Upper lobe of right lung (tissue), 1 donor: ENCODE measurements at places on chromosomes 3 and 15. TPM values are rescaled to one million over a fixed set of nuclear protein-coding genes. Genes with fewer than 3 reads are reported as not detected.
A peak's percentile ranks its signal among the peaks of the same experiment; 100 is the strongest.

GRCh38 chr15:70436428-70436827, 326.9 kb downstream of the UACA start:
- no peak for DNase-seq

The AMIGO3 gene
- 0.26 TPM for total RNA-seq

DNA sequence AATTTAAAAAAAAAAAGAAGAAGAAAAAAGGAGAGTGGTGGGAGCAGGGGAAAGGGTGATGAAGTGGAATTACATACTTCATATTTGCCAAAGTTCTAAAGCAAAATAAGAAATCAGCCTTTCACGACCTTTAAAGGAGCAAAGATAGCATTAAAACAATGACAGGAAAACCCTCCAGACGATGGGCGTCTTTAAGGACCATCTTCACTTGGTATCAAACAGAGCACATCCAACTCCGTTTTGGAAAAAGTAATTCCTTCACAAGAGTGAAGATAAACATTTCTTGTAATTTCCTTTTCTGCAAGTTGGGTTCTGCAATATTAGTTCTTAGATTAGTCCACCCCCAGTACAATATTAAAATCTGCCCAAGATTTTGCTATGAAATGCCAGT, 32.8 kb downstream of the FRMD4B start:
- no peak for DNase-seq

- no peak for DNase-seq
Observed at GRCh38 chr3:190286014-190286413, 36.2 kb downstream of the CLDN1 start.

DNA sequence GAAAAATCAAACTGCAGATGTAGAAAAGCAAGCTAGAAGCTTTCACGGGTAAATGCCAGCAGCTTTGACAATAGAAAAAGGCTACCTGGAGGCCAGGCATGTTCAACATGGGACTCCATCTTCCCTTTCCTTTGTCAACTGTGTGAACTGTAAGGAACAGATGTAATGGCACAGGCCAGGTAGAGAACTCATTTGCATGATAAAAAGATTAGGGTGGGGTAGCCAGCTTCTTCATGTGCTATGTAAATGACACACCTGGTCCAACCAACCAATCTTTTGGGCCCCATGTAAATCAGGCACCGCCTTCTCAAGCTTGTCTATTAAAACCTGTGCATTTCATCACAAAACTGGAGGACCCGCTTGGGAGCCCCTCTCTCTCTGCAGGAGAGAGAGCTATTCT, 686.5 kb upstream of the GOLIM4 start:
- no peak for DNase-seq

- DNase-seq, result no peak
Observed at GRCh38 chr3:18580268-18580667, 155.1 kb upstream of the SATB1 start.

DNA sequence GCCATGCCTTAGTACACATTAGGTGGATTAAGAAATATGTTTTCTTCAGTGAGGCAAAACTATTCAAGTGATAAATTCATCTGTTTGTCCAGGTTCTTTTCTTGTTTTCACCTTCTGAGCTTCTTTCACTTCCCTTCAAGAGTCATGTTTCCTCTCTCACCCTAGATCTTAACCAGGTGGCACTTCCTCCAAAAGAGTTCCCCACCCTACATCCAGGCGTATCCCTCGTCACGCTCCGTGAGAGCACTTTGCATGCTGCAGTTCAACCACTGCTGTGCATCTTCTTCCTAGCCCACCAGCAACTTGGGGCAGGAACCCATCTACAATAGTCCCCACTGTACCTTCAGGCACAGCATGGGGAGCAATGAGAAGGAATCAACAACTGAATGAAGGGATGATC, 28.9 kb downstream of the OSBPL10 start:
- no peak for DNase-seq

- DNase-seq, result no peak
Observed at GRCh38 chr3:152048831-152049230, 175.4 kb downstream of the SUCNR1 start.

GRCh38 chr3:126134219-126134975, 46.0 kb downstream of the ALDH1L1 start:
- DNase-seq, result peak; percentile 71

DNA sequence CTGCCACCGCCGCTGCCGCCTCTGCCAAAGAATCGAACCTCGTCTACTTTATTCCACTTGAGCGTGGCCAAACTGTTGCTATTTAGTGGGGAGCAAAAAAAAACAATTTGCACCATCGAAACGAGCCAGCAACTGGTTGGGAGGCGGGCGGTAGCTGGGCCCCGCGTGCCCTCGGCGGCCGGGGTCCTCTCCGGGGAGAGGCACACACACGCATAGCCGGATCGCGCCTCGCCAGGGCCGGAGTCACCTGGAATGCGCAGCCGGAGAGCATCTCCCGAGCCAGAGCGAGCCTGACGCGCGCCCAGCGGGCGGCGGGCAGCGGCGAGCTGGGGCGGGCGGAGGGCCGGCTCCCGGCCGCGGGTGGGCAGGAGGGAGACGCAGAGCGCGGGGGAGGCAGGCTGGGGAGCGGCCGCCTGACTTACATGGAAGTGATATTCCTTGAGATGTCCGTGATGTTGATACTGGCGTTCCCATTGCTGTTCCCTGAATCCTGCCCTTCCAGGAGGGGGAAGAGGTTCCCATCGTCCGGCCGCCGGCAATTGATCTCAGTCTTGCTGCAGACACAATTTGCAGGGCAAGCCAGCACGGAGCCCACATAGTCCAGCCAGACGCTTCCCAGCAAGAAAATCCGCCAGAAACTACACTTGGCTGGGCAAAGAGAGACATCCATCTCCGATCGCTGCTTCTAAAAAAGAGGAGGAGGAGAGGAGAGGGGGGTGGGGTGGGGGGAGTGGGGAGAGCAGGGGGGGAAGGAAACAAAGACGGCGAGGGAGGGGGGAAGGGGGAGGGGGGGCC, 858 bp downstream of the NTRK3 start:
- peak; percentile 70 for DNase-seq

The SERPINI2 gene
- not detected for total RNA-seq

GRCh38 chr3:152835601-152836102, 721 bp downstream of the P2RY1 start:
- no peak for DNase-seq

The GPR149 gene
- total RNA-seq, result not detected

The ZNF660 gene
- total RNA-seq, result 5.9 TPM

DNA sequence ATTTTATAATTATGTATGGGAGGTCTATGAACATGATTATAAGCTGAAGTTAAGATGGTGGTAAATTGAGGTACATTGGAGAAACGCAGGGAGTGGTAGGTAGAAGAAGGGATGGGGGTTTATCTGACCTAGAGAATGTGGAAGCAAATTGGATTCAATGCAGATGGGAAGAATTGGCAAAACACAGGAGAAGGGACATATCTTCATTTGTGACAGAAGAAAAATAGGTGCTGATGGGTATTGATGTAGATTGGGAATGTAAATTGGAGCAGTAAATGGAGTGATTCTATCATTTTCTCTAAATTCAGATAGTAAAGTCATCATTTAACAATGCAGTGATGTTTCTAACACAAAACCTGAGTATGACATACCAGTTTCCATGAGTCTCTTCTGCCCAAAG, 39.7 kb upstream of the AADAC start:
- DNase-seq, result no peak

The GP5 gene
- 0.26 TPM for total RNA-seq

The SH3BP5 gene
- 110 TPM for total RNA-seq

DNA sequence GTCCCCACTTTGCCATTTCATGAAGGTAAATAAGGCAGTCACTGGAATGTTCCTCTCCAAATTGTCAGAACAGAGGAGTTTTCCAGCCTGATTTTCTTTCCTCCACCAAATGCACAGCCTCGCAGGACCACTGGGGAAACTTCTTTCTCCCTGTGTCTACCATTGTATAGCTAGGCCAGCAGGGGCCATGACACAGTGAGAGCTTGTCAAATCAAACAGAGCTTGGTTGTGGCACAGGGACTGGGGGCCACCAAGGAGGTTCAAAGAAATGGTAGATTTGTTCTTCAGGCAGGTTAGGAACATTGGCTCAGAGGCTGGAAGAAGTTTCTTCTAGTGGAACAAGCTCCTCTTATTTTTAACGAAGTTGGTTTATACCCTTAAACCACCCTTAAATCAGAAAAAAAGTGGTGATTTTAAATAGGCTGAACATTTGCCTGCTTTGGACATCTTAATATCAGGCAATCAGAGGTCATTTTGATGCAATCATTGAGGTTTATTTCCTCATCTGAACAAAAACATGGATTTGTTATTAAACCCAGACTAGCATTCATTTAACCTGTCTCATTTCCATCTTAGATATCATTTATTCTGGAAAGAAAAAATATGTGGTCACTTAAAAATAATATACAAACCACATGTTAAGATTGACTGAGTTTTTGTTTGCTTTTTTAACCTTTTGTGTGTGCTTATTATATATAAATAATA, 105.6 kb downstream of the GTPBP8 start:
- no peak for DNase-seq

DNA sequence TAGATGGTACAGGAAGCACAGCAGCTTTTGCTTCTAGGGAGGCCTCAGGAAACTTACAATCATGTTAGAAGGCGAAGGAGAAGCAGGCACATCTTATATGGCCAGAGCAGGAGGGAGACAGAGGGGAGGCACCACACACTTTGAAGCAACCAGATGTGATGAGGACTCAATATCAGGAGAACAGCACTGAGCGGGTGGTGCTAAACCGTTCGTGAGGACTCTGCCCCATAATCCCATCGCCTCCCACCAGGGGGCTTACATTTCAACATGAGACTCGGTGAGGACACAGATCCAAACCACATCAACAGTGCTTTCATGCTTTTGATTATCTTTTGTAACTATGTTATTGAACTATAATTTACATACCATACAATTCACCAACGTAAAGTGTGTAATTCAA, 7.6 kb upstream of the TMEM44 start:
- DNase-seq, result no peak

- no peak for DNase-seq
Observed at GRCh38 chr3:62187022-62187431, 186.3 kb downstream of the FEZF2 start.

GRCh38 chr3:3170998-3171397, 8.5 kb downstream of the CRBN start:
- no peak for DNase-seq

DNA sequence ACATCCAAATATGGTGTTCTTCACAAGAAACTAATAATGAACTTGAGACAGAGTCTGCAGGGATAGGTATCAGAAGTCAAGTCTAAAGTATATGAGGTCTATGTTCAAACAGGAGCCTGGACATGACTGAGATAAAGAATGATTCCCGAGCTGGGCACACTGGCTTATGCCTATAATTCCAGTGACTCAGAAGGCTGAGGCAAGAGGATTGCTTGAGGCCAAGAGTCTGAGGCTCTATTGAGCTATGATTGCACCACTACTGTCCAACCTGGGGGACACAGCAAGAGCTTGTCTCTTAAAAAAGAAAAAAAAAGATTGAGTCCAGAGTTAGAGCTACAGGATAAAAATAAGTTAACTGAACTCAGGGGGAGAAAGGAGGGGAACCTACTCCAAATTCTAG, 246.5 kb downstream of the LRRN1 start:
- DNase-seq, result no peak

The PLCD1 gene
- 32.2 TPM for total RNA-seq

DNA sequence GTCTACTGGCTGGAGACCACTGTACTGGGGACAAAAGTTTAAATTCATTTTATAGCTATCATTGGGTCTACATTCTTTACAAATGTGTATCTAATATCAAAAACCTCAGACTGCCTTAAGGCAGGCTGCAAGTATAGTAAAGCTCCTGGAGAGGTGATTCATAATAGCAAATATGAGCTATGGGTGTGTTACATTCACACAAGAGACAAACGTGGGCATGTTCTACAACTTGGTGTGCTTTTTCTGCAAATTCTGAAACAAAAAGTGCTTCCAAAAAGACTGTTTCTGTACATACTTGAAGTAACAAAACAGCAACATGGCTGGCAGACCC, 1101.4 kb downstream of the ROBO1 start:
- DNase-seq, result no peak

The SEMA3G gene
- total RNA-seq, result 27.6 TPM

- DNase-seq, result no peak
Observed at GRCh38 chr3:4575381-4575780, 82.2 kb downstream of the ITPR1 start.

DNA sequence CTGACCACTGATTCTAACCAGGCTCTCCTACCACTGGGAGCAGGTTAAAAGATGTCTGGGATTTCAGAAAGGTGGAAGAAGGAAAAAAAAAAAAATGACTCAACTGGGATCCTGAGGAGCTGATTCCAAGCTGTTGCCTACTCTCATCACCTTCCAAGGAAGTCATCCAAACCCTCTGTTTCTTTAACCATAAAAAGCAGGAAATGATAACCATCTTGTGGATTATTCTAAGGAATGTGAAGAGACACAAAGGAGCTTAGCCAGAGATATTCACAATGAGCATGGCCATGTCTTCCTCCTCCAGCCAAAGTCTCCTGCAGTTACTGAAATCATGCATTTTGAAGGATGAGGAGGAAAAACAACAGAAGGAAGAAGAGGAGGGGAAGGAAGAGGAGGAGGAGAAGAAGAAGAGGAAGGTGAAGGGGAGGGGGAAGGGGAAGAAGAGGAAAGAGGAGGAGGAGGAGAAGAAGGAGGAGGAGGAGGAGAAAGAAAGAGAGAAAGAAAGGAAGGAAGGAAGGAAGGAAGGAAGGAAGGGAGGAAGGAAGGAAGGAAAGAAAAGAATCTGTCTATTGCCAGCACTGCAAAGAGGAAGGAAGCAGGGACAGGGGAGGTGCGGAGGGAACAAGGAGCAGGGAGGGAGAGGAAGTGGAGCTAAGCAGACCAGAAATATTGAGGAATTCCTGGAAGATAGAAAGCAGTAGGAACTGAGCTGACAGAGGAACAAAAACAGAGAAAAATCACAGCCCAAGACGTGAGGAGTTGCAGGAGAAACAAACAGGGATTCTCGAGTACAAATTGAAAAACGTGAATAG, 229.2 kb downstream of the UACA start:
- DNase-seq, result no peak

- DNase-seq, result peak; percentile 78
Observed at GRCh38 chr15:23687143-23687470, at the start of gene NDN. Gene NDN (minus strand): TSS chr15:23687305. CDS start chr15:23687217, 88 bp downstream.

DNA sequence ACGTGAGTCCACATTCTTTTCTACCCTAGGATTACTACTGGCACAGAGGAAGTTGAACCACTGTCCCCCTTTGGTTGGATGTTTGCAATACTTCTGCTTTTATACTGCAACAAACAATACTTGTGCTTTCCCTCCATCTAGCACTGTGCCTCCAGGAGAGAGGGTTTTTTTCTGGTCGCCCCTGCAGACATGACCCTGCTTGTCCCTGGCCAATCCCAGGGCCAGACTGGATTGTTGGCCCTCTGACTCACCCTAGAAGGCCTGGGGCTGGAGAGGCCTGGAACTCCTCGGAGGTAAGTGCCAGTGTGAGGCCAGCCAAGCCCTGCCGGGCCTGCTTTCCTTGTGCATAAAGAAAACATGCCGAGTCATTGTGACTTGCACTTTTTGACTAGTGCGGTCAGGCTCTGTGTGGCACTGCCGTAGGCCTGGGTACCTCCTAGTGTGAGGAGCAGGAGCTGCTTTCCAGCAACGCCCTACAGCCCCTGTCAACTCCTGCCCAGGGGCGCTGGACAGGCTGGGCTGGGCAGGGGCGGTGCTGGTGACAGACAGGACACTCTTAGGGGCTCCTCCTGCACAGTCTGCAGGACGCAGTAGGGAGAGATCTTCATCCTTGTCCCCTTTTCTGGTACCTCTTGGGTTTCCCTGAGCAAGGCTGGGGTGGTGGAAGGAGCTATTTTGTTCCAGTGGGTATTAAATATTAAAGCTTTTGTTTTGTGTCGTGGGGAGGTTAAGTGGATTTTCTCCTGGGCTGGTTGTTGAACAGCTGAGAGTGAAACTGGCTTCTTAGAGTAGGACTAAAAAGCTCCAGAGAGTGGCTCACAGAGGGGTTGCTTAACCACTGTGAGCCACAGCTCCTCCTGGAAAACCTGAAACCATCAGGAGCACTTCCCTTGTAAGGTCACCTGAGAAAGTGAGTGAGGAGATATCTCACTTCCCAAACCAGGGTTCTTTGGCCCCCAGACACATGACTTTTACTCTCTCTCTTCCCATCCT, 14.4 kb upstream of the TKT start:
- DNase-seq, result peak; percentile 92
